ENCODE measurements at places on chromosomes 11 and 22. TPM values are rescaled to one million over a fixed set of nuclear protein-coding genes. Genes with fewer than 3 reads are reported as not detected.

DNA sequence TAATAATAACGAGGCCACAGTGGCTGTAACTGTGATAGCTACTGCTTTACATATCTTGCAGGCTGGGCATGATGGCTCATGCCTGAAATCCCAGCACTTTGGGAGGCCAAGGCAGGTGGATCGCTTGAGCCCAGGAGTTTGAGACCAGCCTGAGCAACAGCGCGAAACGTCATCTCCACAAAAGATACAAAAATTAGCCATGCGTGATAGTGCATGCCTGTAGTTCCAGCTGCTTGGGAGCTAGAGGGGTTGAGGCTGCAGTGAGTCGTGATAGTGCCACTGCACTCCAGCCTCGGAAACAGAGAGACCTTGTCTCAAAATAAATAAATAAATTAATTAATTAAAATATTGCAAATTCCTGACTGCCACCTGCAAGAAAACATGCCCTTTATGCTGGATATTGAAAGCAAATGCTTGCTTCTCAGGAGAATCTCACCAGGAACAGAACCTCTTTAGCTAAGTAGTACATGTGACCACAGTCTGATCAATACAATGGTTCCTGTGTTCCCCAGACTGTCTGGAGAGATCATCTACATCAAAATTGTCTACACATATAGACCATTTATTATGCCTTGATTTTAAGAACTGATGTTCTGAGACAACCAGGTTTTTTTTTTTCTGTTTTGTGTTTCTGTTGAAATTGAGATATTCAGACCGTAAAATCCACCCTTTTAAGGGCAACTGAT is 6.3 kb downstream of the ZBTB3 start:
- DNase-seq = no peak

DNA sequence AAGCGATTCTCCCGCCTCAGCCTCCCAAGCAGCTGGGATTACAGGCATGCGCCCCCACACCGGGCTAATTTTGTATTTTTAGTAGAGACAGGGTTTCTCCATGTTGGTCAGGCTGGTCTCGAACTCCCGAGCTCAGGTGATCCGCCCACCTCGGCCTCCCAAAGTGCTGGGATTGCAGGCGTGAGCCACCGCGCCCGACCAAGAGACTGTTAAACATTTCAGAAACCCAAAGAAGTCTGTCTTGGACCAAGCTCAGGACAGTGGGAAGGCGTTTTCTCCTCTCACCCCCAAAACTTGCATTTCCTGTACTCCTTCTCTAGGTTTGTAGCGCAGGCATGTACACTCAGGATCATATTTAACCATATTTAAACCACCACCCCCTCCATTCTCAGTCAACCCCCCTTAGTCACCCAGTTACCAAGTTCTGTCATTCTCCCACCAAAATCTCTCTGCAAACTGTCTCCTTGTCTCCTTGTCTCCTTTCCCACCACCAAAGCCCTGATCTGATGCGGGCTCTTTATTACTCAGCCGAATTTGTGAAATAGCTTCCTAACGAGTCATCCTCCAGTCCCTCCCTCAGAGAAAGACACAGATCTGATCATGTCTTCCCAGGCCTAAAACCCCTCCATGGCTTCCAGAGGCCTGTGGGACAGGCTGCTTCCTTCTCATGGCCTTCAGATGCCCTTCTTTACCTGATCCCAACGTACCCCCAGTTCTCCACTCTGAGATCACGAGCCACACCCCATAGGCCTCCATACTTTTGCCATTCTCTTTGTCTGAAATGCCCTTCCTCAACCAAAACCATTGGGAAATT is 29.0 kb upstream of the CREB3L1 start:
- DNase-seq = no peak

- DNase-seq = no peak
Measured at GRCh38 chr11:75591371-75591770, 29.3 kb downstream of the SERPINH1 start.

DNA sequence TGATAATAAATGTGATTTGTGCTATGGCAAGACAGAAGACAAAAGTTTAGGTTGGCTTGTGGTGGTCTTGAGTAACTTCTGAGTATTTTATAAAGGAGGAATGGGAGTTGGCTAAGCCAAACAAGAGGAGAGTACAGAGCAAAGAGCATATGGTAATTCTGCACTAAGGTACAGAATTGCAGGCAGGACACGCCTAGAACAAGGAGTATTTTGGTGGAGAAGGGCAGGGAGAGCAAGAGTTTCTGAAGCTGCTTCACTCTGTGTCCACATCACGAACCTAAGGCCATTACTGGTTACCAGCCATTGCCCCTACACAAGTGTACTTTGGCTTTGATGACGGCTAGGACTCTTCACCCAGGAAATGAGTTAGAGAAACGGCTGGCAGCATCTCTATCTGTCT is 170.9 kb downstream of the SPON1 start:
- no peak for DNase-seq

- DNase-seq = no peak
Measured at GRCh38 chr22:24011735-24012068, 598 bp downstream of the CABIN1 start.

DNA sequence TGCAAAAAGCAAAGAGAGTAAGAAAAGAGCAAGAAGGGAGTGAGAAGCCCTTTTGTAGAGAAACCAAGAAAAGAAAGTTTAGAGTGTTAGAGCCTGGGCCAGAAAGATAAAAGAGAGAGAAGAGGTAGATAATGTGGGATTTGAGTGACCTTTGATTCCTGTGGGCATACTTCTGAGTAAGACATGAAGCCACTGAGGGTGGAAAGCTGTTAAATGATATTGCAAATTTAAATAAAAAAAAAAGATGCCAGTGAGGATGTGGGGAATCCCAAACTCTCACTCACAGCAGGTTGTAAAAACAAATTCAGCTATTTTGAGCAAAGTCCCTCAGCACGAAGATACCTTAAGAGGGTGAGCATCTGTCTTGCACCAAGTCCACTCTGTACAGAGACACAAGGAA is 59.4 kb upstream of the TOP3B start:
- DNase-seq = no peak

GRCh38 chr11:108596701-108597100 is 3.1 kb upstream of the EXPH5 start:
- DNase-seq = no peak

DNA sequence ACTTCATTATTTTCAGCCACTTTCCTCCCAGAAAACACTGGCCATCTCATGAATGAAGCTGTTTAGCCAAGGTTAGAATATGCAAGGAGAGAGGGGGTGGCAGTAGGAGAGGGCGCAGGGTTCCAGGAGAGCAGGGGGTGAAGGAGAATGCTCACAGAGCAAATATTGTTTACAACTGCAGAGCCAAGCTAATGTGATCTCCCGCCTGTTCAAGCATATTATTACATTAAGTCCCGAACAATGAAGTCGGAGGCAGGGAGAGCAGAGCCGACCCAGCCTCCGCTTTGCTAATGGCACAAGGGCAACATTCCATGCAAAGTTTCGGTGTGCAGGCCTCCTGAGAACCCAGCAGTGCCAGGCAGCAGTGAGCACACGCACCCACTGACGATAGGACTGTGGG is 80.1 kb downstream of the MICAL3 start:
- no peak for DNase-seq

DNA sequence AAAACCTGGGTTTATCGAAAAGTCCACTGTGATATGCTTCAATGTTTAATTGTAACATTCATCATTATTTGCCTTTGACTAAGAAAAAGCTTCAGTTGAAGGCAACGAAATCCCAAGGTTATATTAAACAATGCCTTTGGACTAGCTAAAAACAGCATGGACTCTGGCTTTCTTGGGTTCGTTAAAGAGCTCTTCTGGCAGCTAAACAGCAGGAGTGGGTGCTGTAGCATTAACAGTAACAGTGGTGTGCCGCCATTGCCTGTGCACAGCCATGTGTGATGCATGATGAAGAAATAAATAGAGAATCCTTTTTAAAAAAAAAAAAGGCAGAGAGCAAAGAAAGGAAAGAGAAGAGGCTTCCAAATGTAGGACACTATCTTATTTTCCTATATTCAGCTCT is 406.6 kb upstream of the FAT3 start:
- DNase-seq = no peak

- peak; percentile 65 for DNase-seq
Measured at GRCh38 chr11:67356864-67357561, 3.7 kb upstream of the POLD4 start.

GRCh38 chr11:22920939-22921565 is 60.8 kb upstream of the CCDC179 start:
- DNase-seq = peak; percentile 39

The BCO2 gene
- total RNA-seq = 62.1 TPM

The SCGB1C1 gene
- not detected for total RNA-seq

The MRGPRX4 gene
- not detected for total RNA-seq

The ZBTB3 gene
- 9.3 TPM for total RNA-seq
